Right lung (tissue), 10 donors: ENCODE measurements at places on chromosomes 3 and 15. TPM values are rescaled to one million over a fixed set of nuclear protein-coding genes. Genes with fewer than 3 reads are reported as not detected.
A peak's percentile ranks its signal among the peaks of the same experiment; 100 is the strongest.

GRCh38 chr3:37598808-37599581, 262.7 kb upstream of the CTDSPL start:
- no peak for DNase-seq

DNA sequence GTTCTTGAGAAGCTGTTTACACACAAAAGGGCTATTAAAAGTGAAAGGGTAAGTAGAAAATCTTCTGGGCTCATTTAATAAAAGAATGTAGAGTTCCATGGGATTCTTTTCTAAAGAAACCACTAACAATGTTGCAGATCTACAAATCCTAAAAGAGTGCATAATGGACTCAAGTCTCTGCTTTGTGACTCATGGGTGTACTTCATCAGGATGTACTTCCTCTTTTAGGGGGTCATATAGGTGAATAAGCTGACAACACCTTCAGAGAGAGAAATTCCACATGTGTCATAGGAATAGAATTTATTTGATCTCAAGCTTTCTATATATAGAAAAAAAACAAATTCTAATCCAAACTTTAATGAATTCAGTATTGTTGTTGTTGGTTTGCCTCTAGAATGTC, 355.5 kb downstream of the TIGIT start:
- DNase-seq, result no peak

GRCh38 chr15:57384816-57385215, 8.5 kb downstream of the CGNL1 start:
- no peak for DNase-seq

DNA sequence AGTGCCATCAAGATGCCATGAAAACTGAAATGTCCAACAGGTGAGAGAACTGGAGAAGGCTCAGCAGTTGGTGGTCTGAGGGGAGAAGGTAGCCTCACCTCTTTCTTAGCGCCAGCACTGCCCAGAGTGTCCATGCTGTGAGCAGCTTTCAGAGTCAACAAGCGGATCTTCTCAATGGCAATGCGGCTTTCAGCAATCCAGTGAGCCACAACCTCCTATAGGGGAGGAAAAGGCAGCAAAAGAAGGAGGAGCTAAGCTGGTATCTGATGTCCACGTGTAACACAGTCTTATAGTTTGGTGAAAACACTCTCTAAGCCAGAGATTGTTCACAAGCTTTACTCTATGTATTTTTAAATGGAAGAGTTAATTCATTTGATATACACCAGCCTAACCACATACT, 36.1 kb upstream of the ACKR4 start:
- no peak for DNase-seq

DNA sequence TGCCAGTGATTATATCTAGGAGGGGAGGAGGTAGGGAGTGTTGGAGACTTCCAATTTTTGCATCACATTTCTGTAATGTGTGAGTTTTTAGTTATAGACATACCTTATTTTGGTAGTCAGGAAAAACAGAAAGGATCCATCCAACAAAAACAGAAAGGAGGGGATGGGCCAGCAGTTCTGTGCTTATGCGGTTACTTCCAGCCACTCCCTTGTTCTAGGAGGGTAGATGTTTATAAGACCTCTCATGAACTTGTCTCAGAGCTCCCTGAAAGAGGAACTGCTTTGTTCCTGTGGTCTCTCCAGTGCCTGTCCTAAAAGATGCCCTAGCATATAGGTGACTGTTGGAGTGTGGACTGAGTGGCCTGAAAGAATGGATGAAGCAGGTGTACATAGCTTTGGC, 323.3 kb downstream of the CACNA2D3 start:
- no peak for DNase-seq

- no peak for DNase-seq
Observed at GRCh38 chr15:63915209-63915872, 81.6 kb upstream of the HERC1 start.

DNA sequence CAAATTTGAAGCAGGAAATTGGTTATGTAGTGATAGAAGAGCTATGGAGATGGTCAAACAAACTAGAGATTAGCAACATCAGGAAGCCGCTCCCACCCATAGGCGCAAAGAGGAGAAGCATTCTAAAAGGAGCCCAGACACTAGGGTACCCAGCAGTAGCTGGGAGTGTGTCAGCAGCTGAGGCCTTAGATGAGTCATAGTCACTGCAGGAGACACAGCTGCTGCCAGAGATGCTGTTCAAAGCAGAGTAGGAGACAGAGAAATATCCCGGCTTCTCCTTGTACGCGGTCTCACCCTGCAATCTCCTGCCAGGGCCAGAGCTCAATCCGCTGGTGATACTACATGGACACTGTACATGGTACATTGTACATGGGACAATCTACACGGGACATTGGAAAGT, 61.9 kb downstream of the VGLL3 start:
- no peak for DNase-seq

DNA sequence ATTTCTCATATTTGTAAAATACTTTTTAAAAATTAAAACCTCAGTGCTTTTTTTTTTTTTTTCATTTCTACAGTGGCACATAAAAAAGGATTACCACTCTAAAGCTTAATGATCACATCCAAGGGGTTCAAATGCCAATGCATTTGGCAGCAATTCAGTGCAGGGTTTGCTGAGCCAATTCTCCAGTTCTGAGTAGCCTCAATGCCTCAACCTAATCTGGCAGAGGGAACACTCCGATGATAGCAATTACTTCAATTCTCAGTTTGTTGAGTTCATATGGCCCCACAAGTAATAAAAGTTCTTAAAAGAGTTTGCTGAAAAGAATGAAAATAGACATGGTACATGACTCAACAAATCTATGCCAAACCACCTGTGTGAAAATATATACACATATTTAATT, 79.3 kb upstream of the RBMS3 start:
- no peak for DNase-seq

DNA sequence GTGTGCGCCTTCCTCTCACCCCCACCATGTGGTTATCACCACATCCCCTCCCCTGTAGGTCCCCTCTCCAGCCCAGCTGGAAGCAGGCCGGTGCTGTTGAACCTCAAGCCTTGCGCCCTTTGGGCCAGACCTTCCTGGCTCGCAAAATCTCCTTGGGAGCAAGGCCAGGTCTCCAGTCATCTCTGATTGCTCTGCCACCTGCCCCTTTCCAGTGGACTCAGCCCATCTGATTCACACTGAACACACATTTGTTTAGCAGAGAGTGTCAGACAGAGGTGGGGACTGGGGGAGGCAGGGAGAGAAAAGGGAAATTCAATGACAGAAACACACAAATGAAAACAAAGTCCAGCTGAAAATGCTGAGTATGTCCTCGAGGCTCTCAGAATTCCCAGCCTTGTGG, 119.4 kb downstream of the TPRA1 start:
- no peak for DNase-seq

GRCh38 chr15:39638041-39638440, 57.2 kb downstream of the THBS1 start:
- no peak for DNase-seq

DNA sequence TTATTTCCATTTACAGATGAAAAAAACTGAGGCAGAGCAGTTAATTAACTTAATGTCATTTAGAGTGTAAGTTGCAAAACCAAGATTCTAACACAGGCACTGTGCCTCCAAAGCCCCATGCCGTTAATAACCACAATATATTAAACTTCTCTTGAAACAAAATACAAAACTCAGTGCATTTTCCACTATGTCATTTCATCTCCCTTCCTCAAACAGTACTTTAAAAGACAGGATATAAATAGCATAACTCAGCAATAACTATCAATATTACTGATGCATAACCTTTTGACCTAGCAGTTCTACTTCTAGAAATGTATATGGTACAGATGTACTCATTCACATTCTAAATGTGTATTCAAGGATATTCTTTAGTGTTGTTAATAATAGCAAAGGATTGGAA, 5.1 kb upstream of the TASOR start:
- DNase-seq, result no peak

DNA sequence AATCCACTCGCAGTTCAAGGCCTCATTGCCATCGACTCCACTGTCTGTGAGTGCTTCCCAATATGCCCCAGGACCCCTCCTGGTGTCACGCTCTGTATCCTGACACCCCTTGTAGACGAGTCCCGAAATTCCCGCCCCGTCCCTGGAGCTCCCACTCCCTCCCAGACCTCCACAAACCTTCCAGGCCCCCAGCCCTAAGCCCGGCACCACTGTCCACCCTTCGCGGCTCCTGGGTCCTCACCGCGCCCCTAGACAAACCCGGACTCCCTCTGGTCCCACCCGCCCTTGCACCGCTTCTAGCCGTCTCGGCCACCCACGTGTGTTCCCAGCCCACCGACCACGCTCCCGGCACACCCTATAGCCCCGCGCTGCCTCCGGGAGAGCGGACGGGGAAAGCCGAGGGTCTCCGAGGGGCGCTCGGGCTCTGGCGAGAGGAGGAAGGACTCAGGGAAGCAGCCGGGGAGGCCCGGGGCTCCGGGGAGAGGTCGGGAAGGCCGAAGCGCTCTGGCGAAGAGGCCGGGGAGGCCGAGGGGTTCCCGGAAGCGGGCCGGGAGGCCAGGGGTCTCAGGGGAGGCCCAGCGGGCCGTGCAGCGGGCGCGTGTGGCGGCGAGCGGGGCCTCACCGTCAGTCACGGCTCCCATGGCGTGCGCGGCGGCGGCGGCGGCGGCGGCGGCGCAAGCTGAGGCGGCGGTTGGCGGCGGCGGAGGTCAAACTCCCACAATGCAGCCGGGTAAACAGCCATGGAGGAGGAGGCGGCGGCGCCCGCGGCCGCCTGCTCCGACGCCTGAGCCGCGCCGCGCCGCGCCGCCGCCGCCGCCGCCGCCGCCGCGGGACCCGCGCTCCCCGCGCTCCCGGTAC, at the start of the genes ATXN7 and THOC7:
TSS of gene ATXN7 (plus strand) at position 718 of the 858 bp plus-strand sequence. CDS start 48,732 bp downstream, outside the sequence.
TSS of gene THOC7 (minus strand) at position 656 of the 858 bp plus-strand sequence. CDS start at position 641, 15 bp downstream.
- DNase-seq, result peak; percentile 39

- peak; percentile 82 for DNase-seq
Observed at GRCh38 chr15:57993409-57994145, 71.9 kb downstream of the ALDH1A2 start.

GRCh38 chr3:141851411-141851810, 25.0 kb upstream of the ATP1B3 start:
- DNase-seq, result no peak

Gene GOLGA8J
- polyA plus RNA-seq, result 1.9 TPM

Gene ARGFX
- not detected for polyA plus RNA-seq

Gene PRICKLE2
- polyA plus RNA-seq, result 45.1 TPM

Gene CIB2
- polyA plus RNA-seq, result 29.1 TPM

Gene SKOR1
- polyA plus RNA-seq, result 0.33 TPM

Gene HHLA2
- polyA plus RNA-seq, result 3.1 TPM

Gene SERPINI1
- 15.9 TPM for polyA plus RNA-seq

Gene DNAJC19
- polyA plus RNA-seq, result 64.3 TPM
